ENCODE measurements at places on chromosomes 1 and 21.

GRCh38 chr1:205287767-205288559, 33.6 kb downstream of the NUAK2 start:
- no peak for DNase-seq

DNA sequence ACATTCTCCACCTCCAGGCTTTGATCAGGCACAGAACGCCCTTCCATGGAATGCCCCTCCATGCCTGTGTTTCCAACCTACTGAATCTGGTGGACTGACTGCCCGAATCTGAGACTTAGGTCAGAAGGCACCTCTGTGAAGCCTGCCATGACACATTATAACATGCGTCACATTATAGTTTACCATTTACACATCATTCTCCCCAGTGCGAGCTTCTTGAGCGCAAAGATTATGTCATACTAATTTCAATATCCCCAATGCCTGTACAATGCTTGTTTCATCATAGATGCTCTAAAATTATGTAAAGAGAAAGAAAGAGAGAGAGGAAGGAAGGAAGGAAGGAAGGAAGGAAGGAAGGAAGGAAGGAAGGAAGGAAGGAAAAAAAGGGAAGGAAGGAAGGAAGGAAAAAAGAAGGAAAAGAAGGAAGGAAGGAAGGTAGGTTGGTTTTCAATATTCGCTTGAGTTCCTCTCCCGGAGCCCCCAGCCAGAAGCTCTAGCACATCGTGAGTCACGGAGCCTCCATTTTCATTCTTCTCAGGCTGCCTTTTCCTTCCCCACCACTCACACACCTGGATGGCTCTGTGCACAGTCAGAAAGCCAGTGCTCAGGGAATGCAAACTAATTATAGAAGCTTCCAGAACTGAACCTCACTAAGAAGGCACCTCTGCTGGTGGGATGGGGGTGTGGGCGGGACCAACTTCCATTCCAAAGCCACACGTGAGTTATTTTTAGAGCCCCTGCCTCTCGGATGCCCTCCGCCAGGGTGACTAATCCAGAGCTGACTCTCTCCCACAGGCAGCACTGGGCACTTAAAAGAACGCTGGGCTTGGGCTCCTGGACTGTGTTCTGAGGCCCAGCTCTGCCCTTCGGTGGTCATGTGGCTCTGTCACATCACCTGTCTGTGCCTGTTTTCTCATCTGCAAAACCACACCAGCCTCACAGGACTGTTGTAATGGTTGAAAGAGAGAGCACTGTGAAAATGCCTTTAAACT, 27.4 kb downstream of the LAMB3 start:
- no peak for DNase-seq

GRCh38 chr1:84350104-84350503, 48.2 kb upstream of the DNASE2B start:
- DNase-seq = no peak

- DNase-seq = no peak
Observed at GRCh38 chr1:11342621-11343032, 69.6 kb downstream of the UBIAD1 start.

GRCh38 chr21:22961258-22961657, 1963.0 kb downstream of the NCAM2 start:
- no peak for DNase-seq

DNA sequence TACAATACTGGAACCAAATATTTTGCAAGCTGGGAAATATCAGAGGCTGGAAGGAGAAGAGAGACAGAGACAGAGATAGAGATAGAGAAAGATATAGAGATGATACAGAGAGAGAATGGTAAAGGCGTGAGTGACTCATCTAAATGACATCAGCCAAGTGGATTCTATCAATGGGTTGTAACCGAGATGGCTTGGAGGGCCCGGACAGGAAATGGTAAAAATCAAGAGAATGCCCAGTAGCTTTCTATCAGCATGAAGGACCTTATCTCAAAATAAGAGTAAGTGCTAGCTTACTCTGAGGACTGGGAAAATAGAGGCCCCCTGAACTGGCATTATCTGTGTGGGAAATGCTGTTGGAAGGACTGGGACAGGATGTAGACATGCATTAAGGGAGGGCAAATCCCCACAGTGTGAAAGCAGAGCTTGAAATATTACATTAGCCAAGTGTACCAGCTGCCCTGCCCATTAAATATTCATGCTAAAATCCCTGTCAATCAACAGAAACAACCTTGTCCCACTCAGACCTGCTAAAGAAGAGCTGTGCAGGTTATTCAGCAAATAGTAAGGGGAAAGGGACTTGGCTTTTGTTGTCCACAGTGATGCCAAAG, 76.6 kb upstream of the ZNF644 start:
- no peak for DNase-seq

DNA sequence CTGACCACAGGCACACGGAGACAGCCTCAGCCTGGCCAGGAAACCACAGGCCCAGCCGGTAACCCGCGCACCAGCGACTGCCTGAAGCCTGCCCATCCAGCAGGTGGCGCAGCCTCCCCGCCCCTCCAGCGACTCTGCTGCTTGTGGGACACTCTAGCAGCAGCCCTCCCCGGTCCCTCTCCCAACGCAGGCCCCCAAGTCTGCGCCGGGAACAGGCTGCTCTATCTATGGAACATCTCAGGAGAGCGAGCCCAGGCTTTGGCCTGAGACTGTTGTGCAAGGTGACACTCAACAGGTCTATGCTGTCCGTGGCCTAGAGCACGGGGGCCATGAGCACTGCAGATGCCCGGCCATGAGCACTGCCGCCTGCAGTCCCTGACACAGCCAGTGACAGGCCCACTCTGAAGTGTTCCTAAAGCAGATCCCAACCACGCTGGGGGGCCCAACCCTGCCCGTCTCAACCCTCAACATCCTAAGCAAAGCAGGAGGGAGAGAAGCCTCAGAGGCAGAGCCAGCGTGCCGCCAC, 28.4 kb downstream of the WDR4 start:
- DNase-seq = no peak

DNA sequence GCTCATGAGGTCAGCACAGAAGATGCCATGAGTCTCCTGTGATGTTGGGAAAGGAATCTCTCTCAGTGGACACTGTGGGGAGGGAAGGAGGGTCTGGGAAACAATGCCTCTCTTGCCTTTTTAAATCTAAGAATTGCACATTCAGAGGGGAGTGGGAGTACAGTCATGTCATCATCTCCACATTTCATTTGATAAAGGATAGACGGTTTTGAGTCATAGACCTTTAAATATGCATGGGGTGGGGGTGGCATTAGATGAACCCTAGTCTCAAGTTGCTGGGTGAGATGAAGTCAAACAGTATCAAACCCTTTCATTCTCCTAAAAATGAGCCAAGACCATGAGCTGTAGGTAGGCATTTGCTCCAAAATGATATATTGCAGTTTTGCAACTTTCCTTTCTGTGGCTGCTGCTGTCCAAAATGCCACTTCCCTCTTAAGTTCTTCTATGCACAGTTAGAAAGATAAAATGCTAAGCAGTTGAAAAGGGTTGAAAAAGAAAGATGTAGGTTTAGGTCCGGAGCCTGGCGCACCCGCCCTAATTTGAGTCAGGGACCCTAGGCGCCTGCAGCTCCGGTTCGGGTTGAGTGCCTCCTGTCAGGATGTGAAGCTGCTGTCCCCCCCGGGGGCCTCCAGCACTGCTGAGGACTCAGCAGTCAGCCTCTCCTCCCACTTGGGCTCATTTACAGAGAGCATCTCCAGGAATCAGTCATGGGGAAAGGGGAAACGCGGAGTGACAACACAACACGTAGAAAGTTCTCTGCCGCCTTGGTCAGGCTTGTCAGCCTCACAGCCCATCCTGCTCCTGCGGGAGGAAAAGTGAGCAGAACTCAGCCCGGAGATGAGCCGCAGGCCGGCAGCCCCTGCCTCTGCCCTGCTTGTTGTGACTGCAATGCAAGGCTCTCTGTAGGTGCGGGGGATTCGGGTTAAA, 479.3 kb upstream of the RUNX1 start:
- DNase-seq = no peak

DNA sequence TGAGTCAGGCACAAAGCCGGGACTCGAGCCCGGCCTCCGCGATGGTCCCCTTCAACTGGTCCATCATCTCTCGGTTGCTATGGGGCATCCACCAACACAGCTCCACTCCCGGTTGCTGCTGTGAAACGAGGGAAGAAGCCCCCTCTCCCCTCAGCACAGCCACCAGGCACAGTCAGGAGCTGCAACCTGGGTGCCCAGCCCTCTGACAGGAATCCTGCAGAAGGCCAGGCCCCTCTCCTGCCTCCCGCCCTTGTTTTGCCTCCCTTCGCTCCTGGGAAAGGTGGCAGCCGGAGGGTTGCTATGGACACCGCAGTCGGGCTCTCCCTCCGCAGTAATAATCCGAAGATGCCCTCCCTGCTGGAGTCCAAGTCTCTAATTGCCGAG, 8.9 kb upstream of the KCNN3 start:
- no peak for DNase-seq

Measured in cortex of kidney (tissue), 1 donor.